ENCODE measurements at places on chromosomes 11 and 22. TPM values are rescaled to one million over a fixed set of nuclear protein-coding genes. Genes with fewer than 3 reads are reported as not detected.

The P2RY6 gene
- not detected for polyA plus RNA-seq

The OR2AG1 gene
- polyA plus RNA-seq = 0.15 TPM

The ISX gene
- not detected for polyA plus RNA-seq

The FJX1 gene
- polyA plus RNA-seq = 5.8 TPM

The SERHL2 gene
- 19.8 TPM for polyA plus RNA-seq

The DDX10 gene
- 31.9 TPM for polyA plus RNA-seq

The SRPRA gene
- polyA plus RNA-seq = 48.2 TPM

The SUSD2 gene
- polyA plus RNA-seq = not detected

The FLRT1 gene
- not detected for polyA plus RNA-seq

The ANO5 gene
- 4.5 TPM for polyA plus RNA-seq

The TEF gene
- 1.9 TPM for polyA plus RNA-seq

The PIH1D2 gene
- polyA plus RNA-seq = 7.2 TPM

The CCDC88B gene
- not detected for polyA plus RNA-seq

The CRYAB gene
- 517 TPM for polyA plus RNA-seq

The TSGA10IP gene
- polyA plus RNA-seq = 0.73 TPM

The DCPS gene
- 7.1 TPM for polyA plus RNA-seq

The MS4A12 gene
- not detected for polyA plus RNA-seq

The OR5B17 gene
- not detected for polyA plus RNA-seq

The EFEMP2 gene
- 1.8 TPM for polyA plus RNA-seq

The TSKU gene
- not detected for polyA plus RNA-seq

The IFITM10 gene
- polyA plus RNA-seq = not detected

The OLFML1 gene
- 1.5 TPM for polyA plus RNA-seq

The TYR gene
- polyA plus RNA-seq = not detected

The SLC37A2 gene
- polyA plus RNA-seq = not detected

The MMP10 gene
- polyA plus RNA-seq = not detected

The RPLP2 gene
- polyA plus RNA-seq = 369 TPM

The TMEM45B gene
- not detected for polyA plus RNA-seq

The MMP3 gene
- not detected for polyA plus RNA-seq

The BEST1 gene
- not detected for polyA plus RNA-seq
